Progenitor cell of endocrine pancreas (in vitro differentiated cells): ENCODE measurements at places on chromosomes 3 and 15. TPM values are rescaled to one million over a fixed set of nuclear protein-coding genes. Genes with fewer than 3 reads are reported as not detected.

- DNase-seq = no peak
Measured at GRCh38 chr3:117322866-117323265, 613.3 kb downstream of the TUSC7 start.

DNA sequence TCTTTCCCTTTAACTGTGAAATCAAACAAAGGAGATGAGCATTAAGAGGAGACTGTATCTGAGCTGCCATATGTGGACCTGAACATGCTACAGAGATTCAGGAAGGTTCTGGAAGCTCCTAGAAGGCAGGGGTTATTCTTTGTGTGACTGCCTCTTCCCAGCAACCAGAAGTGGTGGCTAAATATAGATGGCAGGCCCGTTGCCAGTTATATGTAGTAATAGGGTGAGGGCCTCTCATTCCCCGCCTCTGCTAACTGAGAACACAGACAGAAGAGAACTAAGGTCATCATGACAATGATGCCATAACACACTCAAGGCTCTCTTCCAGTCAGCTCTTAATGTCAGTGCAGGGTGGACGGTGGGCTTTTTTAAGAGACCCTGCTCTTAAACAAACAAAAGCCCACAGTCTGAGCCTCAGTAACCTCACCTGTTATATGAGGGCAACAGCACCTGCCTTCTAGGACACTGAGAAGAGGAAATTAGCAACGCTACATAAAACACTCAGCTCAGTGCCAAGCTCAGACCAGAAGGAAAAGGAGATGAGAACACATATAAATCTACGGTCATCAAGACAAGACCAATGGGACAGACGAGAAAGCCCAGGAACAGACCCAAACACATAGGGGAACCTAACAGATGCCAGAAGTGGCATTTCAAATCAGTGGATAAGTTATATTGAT lies 22.3 kb downstream of the CFAP92 start:
- no peak for DNase-seq

The PFKFB4 gene
- 39.7 and 45.0 TPM in 2 replicates for total RNA-seq

GRCh38 chr3:148930752-148931151 lies 60.6 kb upstream of the GYG1 start:
- no peak for DNase-seq

DNA sequence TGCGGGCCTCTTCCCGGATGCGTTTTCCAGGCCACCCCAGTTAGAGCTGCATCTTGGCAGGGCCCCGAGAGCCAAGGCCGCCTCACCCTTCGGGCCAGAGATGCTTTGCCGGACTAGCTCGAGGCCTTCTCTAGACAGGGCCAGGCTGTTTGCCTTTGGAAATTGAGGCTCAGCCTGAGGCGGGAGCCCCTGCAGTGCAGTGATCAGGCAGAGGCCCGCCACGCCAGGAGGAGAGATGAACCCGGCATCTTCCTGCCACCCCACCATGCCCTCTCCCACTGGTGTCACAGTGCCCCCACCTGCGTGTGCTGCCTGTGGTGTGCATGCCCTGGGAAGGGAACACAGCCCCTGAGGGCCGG lies 8.9 kb upstream of the ROPN1B start:
- no peak for DNase-seq

The LRRC31 gene
- 0.67 and 1.2 TPM in 2 replicates for total RNA-seq

DNA sequence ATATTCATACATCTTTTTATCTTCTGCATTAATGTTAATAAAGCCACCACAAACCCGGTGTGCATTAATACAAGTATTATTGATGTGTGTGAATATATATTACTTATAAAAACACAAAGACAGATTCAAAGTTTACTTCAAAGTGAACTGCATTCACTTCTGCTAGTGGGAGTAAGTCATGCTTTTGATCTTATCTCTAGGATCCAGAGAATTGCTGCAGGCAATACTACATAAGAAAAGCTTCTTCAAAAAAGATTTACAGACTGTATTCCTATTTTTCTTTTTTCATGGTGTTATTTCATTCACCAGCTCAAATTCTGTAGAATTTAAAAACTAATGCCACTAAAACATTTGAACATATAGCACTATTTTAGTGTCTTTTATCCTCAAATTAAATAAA lies 87.5 kb upstream of the CBLB start:
- DNase-seq = no peak

DNA sequence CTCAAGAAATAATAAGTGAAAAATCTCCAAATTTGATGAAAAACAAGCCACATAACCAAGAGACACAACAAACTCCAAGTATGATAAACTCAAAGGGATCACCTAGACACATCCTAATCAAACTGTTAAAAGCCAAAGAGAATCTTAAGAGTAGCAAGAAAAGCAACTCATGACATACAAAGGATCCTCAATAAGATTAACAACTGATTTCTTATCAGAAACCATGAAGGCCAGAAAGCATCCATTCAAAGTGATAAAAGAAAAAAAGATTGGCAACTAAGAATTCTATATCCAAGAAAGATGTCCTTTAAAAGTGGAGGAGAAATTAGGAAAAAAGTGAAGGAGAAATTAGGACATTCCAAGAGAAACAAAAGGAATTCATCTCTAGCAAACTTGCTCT lies 23.5 kb downstream of the CHSY1 start:
- no peak for DNase-seq

DNA sequence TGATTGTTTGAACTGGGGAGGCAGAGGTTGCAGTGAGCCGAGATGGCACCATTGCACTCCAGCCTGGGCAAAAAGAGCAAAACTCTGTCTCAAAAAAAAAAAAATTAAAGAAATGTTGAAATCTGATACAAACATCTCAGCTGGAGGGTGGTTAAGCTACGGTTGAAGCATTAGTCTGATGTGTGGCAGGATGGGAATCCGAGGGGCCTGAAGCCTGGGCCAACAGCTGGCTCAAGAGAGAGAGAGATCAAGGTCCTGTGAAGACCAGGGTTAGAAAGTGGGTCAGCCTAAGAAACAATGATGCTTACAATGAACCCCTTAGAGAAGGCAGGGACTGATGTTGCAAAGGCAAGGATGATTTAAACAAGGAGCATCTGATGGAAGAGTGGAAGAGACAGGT lies 69.8 kb downstream of the CD200R1L start:
- no peak for DNase-seq

DNA sequence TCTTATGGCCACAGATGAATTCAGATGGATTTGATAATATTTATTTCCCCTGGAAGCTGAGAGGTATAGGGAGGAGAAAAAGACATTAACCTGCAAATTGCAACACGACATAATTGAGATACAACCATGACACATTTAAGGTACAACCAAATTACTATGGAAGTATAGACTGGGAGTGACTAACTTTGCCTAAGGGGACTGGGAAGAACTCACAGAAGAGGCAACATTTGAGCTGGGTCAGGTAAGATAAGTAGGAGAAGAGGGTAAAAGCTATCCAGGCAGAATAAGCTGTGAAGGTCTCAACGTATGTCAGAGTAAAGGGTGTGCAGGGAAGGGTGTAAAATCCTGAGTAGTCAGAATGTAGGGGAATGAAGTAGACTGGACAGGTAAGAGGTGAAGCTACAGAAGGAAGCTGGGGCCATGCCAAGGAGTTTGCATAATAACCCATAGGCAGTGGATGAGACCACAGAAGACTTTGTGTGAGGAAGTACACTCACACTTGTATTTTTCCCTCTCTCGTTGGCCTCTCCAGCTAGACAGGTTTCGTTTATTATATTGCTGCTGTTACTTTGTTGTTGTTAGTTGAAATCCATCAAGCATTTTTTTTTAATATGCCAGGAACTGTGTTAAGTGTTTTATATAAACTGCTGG lies 28.0 kb upstream of the PTX3 start:
- DNase-seq = no peak

The CKMT1B gene
- 1.8 and 3.3 TPM in 2 replicates for total RNA-seq

- DNase-seq = no peak
Measured at GRCh38 chr15:93848076-93848475, 383.3 kb upstream of the MCTP2 start.

GRCh38 chr3:149401926-149402310 lies 24.5 kb upstream of the TM4SF1 start:
- DNase-seq = no peak

- DNase-seq = no peak
Measured at GRCh38 chr3:174776636-174777035, 82.5 kb upstream of the NAALADL2 start.

GRCh38 chr3:8972639-8973038 lies 9.4 kb upstream of the RAD18 start:
- no peak for DNase-seq

GRCh38 chr15:68631601-68632051 lies 52.8 kb downstream of the CORO2B start:
- DNase-seq = no peak

DNA sequence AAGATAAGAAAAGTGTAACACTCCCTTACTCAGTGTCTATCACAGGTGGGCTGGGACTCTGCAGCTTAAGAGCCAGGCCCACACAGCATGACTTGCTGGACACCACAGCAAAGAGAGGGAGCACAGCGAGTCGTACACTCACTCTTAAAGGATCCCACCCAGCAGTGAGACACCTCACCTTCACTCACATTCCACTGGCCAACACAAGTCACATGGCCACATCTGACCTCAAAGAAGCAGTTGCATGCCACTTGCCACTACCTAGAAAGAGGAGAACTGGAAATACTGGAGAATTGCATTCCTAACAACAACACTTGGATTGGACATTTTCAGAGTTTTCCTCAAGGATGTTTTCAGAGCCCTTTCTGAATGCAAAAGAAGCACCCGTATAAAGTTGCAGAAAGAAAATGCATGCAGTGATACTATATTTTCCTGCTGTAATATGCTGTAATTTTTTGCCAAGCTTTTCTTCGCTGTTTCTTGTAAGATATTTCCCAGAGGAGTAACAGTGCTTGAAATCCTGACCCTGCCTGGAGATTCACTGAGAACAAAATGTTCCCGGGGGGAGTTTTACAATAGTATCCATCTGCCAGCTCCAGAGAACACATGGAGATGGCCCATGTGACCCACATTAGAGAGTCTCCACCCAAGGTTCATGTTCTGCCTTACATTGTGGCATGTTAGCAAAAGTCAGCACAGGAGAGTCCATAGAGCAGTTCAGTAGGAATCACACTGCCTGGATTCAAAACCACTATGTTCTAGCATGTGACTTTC lies 42.2 kb downstream of the TRIM42 start:
- no peak for DNase-seq

- no peak for DNase-seq
Measured at GRCh38 chr3:122000936-122001605, 21.0 kb downstream of the ILDR1 start.

DNA sequence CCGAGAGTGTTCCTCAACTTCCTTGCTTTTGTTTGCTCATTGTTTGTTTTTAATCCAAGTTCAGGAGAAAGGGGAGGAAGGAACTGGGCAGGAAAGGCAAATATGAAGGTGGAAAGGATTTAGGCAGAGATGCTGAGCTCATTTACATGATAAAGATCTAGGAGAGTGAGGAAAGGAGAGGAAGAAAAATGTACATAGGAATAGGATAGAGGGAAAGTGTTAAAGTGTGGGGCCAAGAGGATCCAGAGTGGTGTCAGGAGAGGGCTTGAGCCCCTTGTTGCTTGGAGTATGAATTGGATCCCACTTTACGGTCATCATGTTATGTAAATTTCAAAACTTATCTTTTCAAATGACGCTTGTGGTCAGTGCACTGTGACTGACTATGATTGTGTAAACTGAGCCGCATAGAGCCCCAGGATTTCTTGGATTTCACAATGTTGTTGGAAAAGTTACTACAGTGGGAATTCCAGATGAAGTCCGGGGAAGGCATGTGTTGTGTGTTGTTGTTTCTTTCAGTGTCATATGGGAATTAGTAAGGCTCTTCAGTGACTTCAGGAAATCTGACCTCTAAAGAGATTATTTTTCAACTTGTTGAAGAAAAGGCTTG lies 15.0 kb upstream of the PLD1 start:
- no peak for DNase-seq

The CHRNA3 gene
- total RNA-seq = 0.29 and 1.5 TPM in 2 replicates

GRCh38 chr3:61357902-61358301 lies 106.7 kb upstream of the FHIT start:
- no peak for DNase-seq

DNA sequence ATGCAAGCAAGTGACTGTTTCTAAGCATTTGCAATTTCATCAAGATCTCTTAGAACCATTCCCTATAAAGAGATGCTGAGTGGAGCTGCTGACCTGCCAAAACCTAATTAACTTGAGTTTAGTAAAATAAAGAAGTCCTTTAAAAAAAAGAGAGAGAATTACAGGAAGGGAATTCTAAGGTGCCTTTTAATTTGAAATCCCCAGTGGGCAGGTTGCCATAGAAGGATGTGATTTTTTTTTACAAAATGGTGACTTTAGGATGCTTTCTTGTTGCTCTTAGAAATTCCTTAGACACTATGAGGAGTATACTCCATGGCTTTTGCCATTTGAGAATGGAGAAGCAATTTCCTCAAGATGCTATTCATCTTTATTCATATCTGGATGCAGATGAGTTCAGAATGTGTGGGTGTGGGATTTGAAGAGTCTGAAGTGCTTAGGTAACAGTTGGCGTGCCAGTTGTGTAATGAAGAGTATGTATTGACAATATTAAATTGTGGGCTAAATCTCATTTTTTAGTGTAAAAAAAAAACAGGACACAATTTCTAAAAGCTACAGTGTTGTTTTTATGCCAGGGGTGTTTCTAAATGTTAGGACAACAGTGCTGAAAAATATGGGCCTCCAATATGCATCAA lies 13.6 kb downstream of the LRRC3B start:
- DNase-seq = no peak

DNA sequence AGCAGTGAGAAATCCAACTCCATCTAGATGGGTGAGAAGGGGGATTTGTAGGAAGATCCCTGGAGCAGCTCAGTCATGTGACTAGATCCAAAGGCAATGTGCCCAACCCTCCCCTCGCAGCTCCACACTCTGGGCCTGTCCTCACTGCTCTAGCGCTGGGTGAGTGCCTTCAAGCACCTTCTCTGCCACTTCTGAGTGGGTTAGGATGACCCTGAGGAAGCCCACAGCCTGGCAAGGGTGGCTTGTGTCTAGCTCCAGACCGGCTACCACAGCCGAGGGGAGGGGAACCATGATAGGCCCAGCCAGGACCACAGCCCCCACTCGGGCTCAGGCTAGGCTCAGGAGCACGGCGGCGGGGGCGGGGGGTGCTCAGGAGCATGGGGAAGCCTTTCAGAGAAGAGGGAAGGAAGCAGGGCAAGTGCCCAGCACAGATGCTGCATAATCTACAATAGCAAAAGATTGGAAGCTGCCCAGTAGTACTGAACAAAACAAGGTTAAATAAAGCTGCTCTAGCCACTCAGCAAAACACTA lies 1.7 kb downstream of the SPATA12 start:
- no peak for DNase-seq

GRCh38 chr3:61861410-61861809 lies 300.0 kb downstream of the PTPRG start:
- DNase-seq = no peak

GRCh38 chr3:44234648-44235268 lies 6.9 kb upstream of the TOPAZ1 start:
- no peak for DNase-seq

- DNase-seq = no peak
Measured at GRCh38 chr3:194962056-194962455, 276.4 kb downstream of the FAM43A start.

The HRG gene
- total RNA-seq = not detected in 2 replicates

GRCh38 chr3:169034401-169034800 lies 629.1 kb downstream of the MECOM start:
- no peak for DNase-seq

The OXTR gene
- 3.0 and 3.1 TPM in 2 replicates for total RNA-seq
